Karpas-422 (cell line): ENCODE measurements at places on chromosomes 2 and 18. TPM values are rescaled to one million over a fixed set of nuclear protein-coding genes. Genes with fewer than 3 reads are reported as not detected.

- H3K27me3 ChIP-seq = no peaks in the 10 kb centered on the region
- no peaks in the 10 kb centered on the region for H3K4me1 ChIP-seq
- DNase-seq = no peak
- no peak overlapping the region for H3K27ac ChIP-seq
Measured at GRCh38 chr2:14635391-14635871, 2.9 kb downstream of the LRATD1 start.

- no peak overlapping the region for H3K4me3 ChIP-seq
- no peak for DNase-seq
- H3K27ac ChIP-seq = no peak overlapping the region
Measured at GRCh38 chr2:224405412-224405811, 3.5 kb upstream of the FAM124B start.

DNA sequence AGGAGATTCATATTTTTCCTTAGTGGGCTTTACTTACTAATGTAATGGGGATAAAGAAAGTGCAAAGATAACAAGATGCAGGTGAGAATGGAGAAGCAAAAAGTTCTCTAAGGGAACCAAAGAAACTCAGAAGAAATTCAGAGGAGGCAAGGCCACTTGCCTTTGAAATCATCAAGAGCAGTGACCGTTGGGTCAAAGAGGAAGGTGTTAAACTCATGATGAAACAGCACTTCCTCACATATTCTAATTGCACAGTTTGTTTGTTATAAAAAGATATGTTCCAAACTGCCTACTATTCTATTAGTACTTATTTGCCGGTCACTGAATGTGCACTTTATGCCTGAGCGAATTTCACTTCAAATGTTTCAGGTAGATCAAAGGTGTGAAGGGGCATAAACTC, 975.1 kb downstream of the BCL11A start:
- H3K4me1 ChIP-seq = no peaks in the 10 kb centered on the region
- no peaks in the 10 kb centered on the region for H3K36me3 ChIP-seq
- no peak overlapping the region for H3K4me3 ChIP-seq
- no peak for DNase-seq
- H3K27ac ChIP-seq = no peak overlapping the region

GRCh38 chr2:171310889-171311288, 122.9 kb downstream of the METTL8 start:
- H3K36me3 ChIP-seq = peaks cover 4% of the 10 kb centered on the region; the same call in 1 of the 2 replicates
- no peak overlapping the region for H3K27ac ChIP-seq
- H3K4me3 ChIP-seq = no peak overlapping the region
- no peaks in the 10 kb centered on the region for H3K27me3 ChIP-seq

FBXO15 gene
- total RNA-seq = 0.32 and 0.89 TPM in 2 replicates

DNA sequence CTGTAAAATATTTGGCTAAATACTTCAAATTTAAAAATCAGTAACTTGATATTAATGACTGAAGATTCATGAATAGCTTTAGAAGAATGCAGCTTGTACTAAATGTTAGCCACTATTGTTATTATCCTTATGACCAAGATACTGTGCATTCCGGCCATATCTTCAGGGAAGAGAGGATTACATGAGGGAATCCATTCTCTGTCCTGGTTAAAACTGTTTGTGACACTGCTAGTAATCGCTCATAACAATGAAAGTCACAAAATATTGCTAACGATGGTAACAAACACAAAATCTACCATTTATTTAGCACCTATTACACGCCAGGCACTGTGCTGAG, 217.7 kb downstream of the PRKCE start:
- H3K27me3 ChIP-seq = no peaks in the 10 kb centered on the region
- no peak for DNase-seq
- peaks cover 34% of the 10 kb centered on the region; the same call in 1 of the 2 replicates for H3K36me3 ChIP-seq
- peaks cover 21% of the 10 kb centered on the region for H3K4me1 ChIP-seq
- no peak overlapping the region for H3K4me3 ChIP-seq

DNA sequence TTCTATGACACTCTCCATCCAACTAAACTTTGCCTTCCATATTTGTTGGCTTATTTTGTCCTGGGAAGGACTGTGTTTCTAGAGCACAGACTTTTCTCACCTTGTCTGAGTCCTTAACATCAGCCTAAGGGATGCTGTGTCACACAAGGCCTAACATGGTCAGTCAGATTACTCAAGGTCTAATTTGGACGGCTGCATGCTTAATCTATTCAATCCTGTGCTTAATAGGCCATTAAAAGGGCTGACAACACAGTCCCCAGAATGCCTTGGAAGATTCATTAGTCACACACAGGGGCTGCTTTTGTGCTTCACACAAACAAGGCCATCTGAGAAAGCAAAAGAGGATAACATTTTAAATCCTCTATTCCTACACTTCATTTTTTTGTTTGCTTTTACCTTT, 84.0 kb downstream of the DYNAP start:
- no peak overlapping the region for H3K4me3 ChIP-seq
- H3K36me3 ChIP-seq = no peaks in the 10 kb centered on the region
- DNase-seq = no peak
- no peak overlapping the region for H3K27ac ChIP-seq
- H3K27me3 ChIP-seq = no peaks in the 10 kb centered on the region
- no peaks in the 10 kb centered on the region for H3K4me1 ChIP-seq

DNA sequence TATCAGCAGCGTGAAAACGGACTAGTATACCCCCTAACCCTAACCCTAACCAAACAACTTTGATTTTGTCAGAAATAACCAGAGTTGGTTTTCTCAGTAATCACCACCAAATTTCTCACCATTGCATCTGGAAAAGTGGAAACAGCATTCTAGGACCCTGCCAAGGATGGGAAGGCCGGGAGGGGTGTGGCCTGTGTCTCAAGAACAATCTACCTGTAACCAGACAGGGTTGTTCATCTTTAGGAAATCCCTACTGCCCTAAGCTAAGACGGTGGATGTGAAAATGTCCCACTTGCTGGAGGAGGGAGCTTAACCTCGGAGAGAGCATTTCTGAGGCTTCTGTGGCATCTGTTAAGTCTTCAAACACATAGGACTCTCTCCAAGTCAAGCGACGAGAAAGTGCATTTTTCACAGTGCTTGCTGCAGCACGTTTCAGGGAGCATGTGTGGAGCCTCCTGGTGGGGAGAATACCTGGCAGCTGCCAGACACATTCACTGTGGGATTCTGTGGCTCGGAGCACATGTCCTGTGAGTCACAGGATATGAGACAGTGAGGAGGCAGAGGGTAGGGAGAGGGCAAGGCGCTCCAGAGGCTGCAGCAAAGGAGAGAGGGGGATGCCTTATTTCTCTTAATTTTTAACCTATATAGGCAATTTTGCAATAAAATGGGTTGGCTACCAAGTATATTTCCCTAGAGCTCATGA, 207.5 kb downstream of the SPP2 start:
- H3K27ac ChIP-seq = no peak overlapping the region
- H3K4me3 ChIP-seq = no peak overlapping the region
- no peaks in the 10 kb centered on the region for H3K36me3 ChIP-seq
- no peaks in the 10 kb centered on the region for H3K27me3 ChIP-seq
- peak; percentile 53 for DNase-seq

DNA sequence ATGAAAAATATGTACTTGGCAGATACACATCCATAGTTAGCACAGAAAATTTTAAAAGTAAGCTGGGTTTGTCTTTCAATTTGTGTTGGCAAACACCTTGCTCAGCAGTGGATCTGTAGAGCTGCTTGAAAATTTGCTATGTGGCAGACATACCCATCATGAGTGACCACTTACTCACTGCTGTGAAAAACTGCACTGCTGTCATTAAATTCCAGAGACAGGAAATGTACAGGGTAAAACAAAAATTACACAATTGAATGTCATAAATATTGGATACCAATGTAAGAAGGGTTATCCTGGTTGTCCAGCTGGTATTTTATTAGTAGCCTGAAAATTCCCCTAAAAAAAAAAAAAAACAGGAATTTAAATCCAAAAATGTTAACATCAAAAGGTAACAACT, 24.5 kb downstream of the NIF3L1 start:
- H3K4me1 ChIP-seq = no peaks in the 10 kb centered on the region
- DNase-seq = no peak
- H3K4me3 ChIP-seq = no peak overlapping the region
- no peaks in the 10 kb centered on the region for H3K27me3 ChIP-seq
- no peak overlapping the region for H3K27ac ChIP-seq
- H3K36me3 ChIP-seq = peaks cover 44% of the 10 kb centered on the region

KLHL41 gene
- total RNA-seq = 0.07 TPM in 1 of 2 replicates, not detected in the other
